ENCODE measurements at places on chromosomes 1 and 21.

- no peak for DNase-seq
These were observed 971.0 kb downstream of the NCAM2 start for GRCh38 chr21:21969211-21969610.

GRCh38 chr1:37425221-37425620 lies 49.2 kb upstream of the ZC3H12A start:
- DNase-seq: no peak

- DNase-seq: no peak
These were observed 16.1 kb downstream of the LCA5L start for GRCh38 chr21:39429445-39429844.

GRCh38 chr1:226002667-226003501 lies 3.7 kb upstream of the SDE2 start:
- peak; percentile 88 for DNase-seq

DNA sequence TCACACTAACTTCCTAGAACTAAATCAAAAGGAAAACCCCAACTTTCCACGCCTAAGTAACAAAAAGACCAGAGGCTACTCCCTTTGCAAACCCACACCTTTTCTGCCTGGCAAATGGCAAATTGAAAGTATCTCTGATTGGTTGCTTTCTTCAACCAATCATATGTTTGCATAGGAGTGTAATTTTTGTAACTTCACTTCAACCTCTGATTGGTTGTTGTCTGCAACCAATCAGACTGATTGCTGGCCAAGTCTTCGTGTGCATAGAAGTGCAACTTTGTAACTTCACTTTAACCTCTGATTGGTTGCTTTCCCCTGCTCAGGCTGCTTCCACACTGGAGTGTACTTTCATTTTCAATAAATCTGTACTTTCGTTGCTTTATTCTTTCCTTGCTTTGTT lies 36.9 kb upstream of the PADI2 start:
- DNase-seq: no peak

- no peak for DNase-seq
These were observed 71.3 kb downstream of the WDR4 start for GRCh38 chr21:42807938-42808613.

GRCh38 chr1:244011786-244012185 lies 39.3 kb upstream of the ZBTB18 start:
- no peak for DNase-seq

DNA sequence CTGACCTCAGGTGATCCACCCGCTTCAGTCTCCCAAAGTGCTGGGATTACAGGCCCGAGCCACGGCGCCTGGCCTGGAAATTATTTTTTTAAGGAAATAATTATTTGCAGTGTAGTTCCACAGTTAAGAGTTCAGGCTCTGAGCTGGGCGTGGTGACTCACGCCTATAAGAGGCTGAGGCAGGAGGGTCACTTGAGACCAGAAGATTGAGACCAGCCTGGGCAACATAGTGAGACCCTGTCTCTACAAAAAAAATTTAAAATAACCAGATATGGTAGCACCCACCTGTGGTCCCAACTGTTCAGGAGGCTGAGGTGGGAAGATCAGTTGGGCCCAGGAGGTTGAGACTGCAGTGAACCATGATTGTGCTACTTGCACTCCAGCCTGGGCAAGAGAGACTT lies 13.9 kb downstream of the H3-3A start:
- DNase-seq: no peak
